Caudate nucleus (tissue), 63 donors: ENCODE measurements at places on chromosomes 6 and 20.
A peak's percentile ranks its signal among the peaks of the same experiment; 100 is the strongest.

GRCh38 chr6:74054190-74054589, 358.2 kb downstream of the CD109 start:
- DNase-seq, result no peak

DNA sequence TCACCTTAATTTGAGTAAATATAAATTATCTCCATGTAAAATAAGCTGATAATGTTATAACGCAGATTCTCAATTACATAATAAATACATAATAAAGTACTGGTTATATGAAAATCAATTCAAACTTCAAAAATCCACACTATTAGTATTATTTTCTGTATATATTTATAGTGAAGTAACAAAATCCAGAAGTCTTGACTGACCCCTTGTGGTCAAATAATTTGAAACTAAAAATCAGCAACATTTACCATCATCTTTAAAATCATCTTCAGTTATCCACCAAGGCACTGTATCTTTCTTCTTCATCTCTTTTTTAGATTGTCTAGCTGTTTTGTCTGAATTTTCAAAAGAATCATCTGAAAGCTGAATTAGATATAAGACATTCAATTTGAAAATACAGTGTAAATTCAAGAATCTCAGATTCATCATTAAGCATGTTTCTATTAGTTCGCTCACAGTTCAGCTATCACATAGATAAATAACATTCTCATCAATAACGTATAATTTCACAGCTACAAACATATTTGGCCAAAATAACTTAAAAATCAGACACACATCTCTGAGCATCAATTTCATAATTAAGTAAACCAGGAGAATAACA, 6.5 kb downstream of the CEP162 start:
- no peak for DNase-seq

DNA sequence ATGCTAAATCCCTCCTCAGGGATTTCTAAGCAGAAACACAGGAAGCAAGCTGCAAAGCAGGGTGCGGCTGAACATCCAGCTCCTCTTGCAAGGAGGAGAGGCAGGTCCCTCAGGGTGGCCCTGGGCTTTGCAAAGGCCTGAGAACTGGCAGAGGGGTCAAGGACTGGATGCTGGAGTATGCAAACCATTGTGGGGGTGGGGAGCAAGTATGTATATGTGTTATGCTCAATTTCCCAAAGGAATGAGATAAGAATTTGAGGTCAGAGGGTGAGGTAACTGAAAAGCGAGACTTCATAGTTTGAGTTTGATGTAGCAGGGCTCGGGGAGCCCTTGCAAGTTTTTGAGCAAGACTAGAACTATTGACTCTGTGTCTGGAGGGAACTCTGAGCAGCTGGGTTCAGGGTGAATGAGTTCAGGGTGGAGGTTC, 11.2 kb downstream of the SLC22A2 start:
- DNase-seq, result no peak

GRCh38 chr20:39941245-39941644, 747.8 kb downstream of the MAFB start:
- DNase-seq, result no peak

DNA sequence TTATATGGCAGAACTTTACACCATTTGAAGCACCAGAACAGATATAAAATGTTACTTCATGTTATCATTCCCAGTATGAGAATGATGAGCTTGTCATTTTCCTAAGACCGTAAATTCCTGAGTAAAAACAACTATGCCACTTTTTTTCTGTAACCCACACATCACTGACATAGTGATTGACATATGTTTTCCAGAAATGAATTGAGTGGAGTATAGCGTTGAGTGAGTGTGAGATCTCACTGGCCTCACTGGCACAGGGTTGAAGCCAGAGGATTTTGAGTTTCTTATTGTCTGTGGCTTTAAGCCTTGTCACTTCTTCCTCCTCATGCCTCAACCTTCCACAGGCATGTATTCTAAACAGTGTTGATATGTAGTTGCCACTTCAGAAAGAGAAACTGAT, 62.3 kb downstream of the PDE7B start:
- DNase-seq, result no peak

DNA sequence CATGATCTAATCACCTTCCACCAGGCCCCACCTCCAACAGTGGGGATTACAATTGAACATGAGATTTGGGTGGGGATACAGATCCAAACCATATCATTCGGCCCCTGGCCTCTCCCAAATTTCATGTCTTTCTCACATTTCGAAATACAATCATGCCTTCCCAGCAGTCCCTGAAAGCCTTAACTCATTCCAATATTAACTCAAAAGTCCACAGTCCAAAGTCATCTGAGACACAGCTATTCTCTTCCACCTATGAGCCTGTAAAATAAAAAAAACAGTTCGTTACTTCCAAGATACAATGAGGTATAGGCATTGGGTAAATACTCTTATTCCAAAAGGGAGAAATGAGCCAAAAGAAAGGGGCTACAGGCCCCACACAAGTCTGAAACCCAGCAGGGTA, 222.6 kb downstream of the SOD2 start:
- no peak for DNase-seq

- DNase-seq, result no peak
These were observed 113.7 kb downstream of the DLL1 start for GRCh38 chr6:170176898-170177771.

DNA sequence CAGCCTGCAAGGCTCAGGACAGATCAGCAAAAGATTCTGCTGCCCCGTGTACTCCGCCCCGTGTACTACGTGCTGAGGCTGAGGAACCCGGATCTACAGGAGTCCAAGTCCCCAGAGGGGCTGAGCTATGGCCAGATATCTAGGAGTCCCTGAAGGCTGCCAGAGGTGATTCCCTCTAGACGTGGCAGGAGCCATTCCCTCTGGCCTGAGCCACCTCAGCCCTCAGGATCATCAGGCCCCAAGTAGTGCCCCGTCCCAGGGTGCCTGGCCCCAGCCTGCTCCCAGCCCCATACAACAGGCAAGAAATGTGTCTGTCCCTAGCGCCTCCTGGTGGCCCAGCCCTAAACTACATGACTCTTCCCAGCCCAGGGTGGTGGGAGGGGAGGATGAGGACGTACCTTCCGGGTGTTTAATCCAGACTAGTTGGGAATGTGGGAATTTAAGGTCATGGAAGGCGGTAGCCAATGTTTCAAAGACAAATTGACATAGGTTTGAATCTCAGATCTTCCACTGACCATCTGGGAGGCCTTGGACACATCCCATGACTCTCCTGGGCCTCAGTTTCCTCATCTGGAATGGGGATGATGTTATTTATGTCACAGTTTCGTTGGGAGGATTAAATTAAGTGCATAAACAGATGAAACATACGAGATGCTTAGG, 49.4 kb upstream of the PTPN1 start:
- peak; percentile 65 for DNase-seq

DNA sequence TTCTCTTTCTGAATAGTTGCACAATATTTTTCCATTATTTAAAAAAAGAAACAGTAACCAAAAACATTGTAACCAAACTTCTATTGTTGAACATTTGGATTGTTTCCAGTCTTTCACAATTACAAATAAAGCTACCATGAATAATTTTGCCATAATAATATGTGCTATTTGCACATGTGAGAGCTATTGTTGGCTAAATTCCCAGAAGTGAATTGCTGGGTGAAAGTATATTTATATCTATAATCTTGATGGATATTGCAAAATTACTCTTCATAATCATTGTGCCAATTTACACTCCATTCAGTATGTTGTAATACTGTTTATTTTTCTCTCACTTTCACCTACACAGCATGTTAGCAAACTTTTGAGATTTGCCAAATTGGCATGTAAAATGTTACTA, 36.6 kb upstream of the SLC22A16 start:
- no peak for DNase-seq

- no peak for DNase-seq
These were observed 2.9 kb downstream of the NRN1 start for GRCh38 chr6:6003621-6004366.

DNA sequence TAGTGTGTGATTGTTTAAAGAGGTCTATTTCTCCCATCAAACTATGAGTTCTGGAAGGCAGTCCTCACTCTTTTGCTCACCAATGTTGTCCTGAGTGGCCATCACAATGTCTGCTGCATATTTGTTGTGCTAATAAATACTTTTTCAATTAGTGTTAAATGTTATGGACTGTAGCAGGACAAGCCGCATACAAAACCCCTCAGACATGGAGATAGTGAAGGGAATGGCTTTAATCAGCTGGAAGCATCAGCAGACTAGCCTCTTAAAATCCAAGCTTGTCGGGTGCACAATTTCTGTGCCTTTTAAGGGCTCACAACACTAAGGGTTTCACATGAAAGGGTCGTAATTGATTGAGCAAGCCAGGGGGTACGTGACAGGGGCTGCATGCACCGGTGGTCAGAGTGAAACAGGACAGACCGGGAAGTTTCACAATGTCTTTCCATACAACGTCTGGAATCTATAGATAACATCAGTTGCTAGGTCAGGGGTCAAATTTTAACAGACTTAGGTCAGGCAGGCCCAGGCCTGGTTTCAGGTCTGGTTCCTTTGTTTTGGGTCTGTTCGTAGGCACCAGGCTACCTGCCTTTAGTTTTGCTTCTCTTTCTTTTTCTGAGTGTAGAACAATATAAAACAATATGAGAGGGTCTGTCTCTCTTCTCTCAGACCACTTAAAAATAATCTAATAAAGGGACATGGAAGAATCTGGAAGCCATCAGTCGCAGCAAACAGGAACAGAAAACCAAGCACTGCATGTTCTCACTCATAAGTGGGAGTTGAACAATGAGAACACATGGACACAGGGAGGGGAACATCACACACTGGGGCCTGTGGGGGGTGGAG, 327.6 kb upstream of the HTR1E start:
- no peak for DNase-seq

DNA sequence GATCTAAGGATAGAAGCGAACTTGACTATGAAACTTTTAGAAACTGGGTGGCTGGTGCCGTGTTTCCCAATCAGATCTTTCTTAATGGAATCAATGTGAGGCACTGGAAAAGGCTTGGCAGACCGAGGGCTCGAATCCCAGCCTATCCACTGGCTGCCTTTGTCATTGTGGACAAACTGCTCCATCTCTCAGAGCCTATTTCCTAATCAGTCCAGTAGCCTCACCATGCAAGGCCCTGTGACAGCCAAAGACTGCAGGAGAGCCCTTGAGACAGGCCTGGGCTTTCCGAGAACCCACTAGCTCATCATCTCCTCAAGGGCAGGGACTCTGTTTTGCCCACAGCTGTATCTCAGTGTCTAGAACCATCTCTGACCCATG, 43.4 kb downstream of the SPDEF start:
- no peak for DNase-seq

DNA sequence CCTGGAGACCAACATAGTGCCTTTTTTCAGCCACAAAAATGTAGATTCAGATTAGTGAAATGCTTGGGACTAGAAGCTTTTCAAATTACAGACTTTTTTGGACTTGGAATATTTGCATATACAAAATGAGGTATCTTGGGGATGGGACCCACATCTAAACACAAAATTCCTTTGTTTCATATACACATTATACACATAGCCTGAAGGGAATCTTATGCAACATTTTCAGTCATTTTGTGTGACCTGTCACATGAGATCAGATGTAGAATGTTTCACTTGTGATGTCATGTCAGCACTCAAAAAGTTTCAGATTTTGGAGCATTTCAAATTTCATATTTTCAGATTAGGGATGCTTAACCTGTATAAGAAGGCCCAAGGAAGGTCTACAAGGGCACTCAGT, 44.5 kb upstream of the ALDH8A1 start:
- DNase-seq, result no peak
